Stimulated activated memory B cell treated with anti-CD40 and anti-IgM and Interleukin-4, amounts not matched to agents 10 μg/mL and 1 μg/mL and 100 μg/mL, for 72 hours (primary cell): ENCODE measurements at places on chromosomes 11 and 22.
A peak's percentile ranks its signal among the peaks of the same experiment; 100 is the strongest.

- no peak for ATAC-seq
These were observed 106.8 kb upstream of the ALX4 start for GRCh38 chr11:44416776-44417175.

GRCh38 chr11:85602526-85603213 lies 24.5 kb downstream of the DLG2 start:
- no peak for ATAC-seq

DNA sequence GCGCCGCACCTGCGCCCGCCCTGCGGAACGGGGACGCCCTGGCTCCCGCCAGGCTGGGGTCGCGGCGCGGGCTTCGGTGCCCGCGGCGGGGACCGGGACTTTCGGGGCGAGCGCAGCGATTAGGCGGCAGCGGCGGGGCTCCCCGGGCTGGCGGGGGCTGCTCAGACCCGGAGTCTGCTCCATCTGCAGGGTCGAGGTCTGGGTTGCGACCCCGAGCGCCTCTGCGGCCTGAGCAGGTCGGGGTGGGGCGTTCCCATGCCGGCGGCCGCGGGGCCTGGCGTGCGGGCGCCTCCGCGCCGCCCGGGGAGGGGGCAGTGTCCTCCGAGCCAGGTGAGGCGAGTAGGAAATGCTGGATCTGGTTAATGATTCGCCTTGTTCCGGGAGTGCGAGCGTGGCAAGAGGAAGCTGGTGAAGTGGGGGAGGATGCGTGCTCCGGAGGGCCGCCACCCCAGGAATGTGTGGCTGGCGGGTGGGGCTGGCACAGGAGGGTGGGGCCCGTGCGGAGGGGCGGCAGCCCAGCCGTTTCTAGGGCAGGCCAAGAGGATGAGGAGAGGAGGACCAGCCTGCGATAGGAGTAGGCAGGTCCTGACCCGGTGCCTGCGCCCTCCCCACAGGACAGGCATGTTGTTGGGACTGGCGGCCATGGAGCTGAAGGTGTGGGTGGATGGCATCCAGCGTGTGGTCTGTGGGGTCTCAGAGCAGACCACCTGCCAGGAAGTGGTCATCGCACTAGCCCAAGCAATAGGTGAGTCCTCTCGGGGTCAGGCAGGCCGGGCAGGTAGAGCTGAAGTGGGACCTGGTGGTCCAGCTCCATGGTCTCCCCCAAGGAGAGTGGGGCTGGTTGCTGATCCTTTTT lies 606 bp downstream of the RASSF7 start:
- ATAC-seq, result peak; percentile 31

DNA sequence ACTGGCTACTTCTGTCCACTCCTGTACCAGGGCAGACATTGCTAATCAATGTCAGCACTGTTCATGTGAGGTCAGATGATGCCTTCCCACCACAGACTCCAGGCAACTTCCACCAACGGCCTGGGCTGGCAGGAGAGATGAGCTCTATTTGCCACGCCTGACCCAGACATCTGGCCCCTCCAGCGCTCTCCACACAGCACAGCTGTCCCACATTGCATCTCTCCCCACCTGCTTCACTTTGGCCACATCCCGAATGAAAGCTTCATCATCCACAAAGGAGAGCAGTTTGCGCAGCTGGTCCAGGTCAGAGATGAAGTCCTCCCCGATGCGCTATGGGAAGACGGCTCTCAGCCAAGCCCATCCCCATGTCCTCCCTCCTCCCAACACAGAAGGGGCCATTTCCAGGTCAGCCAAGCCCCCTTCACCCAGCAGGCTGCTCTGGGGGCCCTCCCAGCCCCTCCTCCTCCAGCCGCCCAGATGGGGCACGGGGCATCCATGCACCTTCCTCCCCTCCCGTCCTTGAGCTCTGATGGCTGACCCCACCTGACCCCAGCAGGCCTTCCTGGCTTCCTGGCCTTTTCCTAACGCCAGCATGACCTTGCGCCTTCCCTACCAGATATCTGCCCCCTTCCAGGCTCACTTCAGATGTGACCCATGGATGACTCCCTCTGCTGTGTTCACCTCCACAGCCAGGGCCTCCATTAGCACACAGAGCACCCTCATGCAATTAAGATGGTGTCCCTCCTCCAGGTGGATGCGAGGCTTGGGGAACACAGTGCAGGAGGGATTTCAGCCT lies 7.4 kb downstream of the PYGM start:
- ATAC-seq, result no peak

- ATAC-seq, result no peak
These were observed 283.5 kb downstream of the TTC28 start for GRCh38 chr22:28395920-28396753.

- no peak for ATAC-seq
These were observed 97.7 kb upstream of the SORL1-AS1 start for GRCh38 chr11:121550247-121551030.

- ATAC-seq, result no peak
These were observed 17.5 kb downstream of the UQCR10 start for GRCh38 chr22:29784451-29785361.

DNA sequence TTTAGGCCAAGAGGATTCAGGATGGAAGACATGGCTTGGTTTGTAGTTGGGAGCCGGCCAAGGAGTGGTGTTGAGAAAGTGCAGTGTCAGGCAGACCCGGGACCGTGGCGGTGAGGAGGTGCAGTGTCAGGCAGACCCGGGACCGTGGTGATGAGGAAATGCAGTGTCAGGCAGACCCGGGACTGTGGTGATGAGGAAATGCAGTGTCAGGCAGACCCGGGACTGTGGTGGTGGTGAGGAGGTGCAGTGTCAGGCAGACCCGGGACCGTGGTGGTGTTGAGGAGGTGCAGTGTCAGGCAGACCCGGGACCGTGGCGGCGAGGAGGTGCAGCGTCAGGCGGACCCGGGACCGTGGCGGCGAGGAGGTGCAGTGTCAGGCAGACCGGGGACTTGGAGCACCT lies 59.7 kb downstream of the LRP5 start:
- no peak for ATAC-seq

DNA sequence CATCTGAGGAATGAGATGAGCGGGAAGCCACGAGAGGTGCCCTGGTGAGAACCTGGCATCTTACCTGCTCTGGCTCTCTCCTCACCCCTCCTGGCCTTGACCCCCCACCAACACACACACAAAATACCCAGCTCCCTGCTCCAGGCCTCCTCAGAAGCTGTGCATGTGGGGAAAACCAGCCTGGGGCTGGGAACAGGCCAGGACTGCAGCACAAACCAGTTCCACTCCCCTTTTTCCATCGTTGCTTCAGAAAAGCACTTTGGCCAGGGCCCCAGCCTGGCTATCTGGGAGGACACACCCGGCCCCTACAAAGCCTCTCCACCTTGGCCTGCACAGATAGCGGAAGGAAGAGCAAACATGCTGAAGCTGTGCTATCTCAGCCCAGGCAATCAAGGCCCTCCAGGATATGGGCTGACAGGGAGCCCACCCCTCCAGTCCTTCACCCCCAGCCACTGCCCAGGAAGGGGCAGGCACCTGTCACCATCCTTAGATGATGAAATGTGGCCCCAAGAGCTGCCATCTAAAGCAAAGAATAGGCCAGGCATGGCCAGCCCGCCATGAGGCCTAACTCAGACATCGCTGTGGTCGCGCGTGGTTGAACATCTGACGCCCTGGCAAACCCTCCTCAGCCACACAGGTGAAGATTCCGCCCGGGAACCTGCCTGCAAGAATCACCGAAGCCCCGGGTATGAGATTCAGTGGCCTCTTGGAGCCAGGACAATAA lies 35.4 kb downstream of the PISD start:
- no peak for ATAC-seq

DNA sequence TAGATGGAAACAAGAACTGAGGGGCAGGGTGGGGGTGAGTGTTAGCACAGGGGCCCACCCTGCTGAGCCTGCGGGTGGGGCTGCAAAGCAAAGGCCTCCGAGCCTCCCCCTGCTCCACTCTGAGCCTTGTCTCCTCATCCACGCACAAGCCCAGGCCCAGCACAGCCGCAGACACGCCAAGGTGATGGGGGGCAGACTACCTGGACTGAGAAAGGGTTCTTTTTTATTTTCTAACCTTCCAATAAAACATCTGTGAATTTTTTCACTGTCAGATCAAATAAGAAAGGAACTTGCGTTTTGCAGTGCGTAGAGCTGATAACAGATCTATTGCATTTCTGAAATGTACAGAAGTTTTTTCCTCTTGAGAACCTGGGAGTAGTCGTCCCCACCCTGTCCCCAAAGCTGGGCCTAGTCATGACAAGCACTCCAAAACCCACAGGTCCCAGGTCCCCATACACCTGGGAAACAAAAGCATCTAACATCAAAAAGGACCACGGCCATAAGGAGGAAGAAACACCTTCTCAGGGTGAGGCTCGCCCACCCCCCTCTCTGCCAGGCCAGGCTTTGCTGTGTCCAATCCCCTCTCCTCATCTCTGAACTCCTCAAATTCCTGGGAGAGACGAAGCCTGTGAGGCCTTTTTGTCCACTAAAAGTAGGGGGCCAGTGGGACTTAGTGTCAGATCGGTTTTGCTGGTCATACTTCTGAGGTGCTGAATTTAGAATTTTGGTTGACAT lies 22.7 kb upstream of the CD5 start:
- no peak for ATAC-seq

DNA sequence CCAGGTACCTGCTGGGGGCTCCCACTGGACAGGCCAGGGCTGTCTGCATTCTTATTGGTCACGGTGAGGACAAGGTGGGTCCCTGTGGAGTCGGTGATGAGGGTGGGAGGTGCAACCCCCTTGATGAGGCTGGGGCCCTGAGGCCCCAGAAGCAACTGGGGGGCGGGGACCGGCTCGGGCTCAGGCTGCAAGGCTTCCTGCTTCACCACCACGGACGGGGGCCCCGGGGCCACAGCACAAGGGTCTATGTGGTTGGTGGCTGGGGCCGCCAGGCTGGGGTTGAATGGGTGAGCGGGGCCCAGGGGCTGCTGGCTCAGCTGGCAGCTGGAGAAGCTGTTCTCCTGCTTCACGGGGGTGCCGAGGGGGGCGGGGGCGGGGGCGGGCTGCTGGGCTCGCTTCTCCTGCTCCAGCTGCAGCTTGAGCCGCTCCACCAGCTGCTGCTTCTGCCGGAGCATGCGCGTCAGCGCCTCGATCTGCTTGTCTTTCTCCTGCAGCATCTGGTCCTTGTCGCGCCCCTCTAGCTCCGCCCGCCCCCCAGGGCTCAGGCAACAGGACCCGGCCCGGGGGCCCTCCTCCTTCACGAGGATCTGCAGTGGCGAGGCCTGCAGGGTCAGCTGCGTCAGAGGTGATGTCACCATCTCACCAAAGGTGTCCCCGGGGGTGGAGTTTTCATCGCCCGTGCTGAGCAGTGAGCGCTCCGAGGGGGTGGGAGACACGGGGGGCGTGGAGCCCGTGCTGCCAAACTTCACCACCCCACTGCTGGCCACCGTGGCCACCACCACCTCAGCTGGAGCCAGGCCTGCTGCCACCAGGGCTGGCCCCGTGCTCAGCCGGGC lies 48.2 kb downstream of the SGSM3 start:
- no peak for ATAC-seq

DNA sequence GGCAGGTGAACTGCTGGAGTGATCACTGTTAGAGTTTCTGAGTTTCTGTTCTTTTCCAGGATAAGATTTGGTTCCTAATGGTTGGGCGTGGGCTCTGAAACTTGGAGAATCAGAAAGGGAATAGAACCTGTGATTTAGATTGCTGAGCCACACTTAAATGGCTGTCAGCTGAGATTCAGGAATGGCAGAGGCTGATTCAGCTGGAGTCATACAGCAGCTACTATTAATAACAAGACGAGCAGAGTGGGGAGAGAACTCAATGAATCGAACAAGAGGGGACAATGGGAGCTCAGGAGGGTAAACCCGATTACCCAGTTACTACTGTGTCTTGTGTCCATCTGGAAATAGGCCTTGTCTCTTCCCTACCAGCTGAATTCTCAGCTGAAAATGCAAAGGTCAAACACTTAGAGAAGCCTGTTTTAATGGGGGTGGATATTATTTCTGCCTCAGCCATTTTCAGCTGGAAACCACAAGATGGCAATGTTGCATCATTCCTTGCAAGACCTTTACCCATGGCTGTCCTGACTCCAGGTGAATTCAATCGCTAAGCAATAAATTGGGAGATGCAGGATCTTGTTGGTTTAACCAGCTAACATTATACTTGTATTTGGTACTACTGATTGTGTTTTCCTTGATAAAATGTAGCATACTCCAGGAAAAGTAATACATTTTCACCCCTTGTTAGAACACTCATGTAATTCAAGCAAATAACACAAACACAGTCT lies 104.5 kb upstream of the RAG2 start:
- ATAC-seq, result peak; percentile 56
